Thymus (tissue), 14 donors: ENCODE measurements at places on chromosomes 3 and 15. TPM values are rescaled to one million over a fixed set of nuclear protein-coding genes. Genes with fewer than 3 reads are reported as not detected.

GRCh38 chr3:187183903-187184302 lies 13.4 kb upstream of the RTP1 start:
- DNase-seq: no peak

Gene NUP210
- polyA plus RNA-seq: 22.9 TPM

GRCh38 chr3:187130346-187131066 lies 8.8 kb downstream of the RPL39L start:
- peak; percentile 23 for DNase-seq

- DNase-seq: no peak
Observed at GRCh38 chr15:101807345-101807945, 4.1 kb downstream of the OR4F6 start.

DNA sequence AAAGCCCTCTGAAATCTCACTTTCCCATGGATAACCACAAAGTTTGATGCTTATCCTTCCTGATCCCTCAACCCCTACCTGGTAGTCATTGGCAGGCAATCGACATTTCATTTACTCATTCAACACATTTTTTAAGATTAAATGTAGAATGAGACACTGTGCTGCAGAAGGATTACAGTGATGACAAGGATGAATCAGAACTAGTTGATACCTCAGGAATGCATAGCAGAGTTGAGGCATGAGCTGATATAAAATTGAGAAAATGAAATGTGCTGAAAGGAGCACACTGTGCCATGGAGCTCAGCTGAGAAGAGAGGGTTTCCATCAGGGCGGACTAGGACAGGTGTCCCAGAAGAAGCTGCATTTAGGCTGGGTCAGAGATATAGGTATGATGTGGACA lies 48.9 kb upstream of the ACTL6A start:
- no peak for DNase-seq

Gene CRABP1
- polyA plus RNA-seq: 6.5 TPM

DNA sequence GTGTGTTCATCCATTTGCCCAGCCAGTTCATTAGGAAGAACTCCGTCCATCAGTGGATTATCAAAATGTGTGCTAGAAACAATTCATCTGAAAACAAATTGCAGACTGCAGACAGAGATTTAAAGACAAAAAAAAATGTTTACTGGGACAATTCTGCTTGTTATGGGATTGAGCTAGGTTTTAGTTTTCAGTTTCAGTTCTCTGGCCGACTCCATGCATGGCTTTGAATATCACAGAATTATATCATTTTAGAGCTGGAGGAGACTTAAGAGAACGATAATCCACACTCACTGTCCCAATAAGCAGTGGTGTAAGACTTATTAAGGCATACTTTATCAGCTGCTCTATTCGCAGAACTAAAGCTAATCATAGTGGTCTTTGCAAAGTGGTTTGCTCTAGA lies 51.1 kb downstream of the TFG start:
- no peak for DNase-seq
